Hematopoietic multipotent progenitor cell (in vitro differentiated cells): ENCODE measurements at places on chromosomes 5 and 9. TPM values are rescaled to one million over a fixed set of nuclear protein-coding genes. Genes with fewer than 3 reads are reported as not detected.

- no peak for DNase-seq
Observed at GRCh38 chr9:36492865-36493264, 79.8 kb upstream of the MELK start.

DNA sequence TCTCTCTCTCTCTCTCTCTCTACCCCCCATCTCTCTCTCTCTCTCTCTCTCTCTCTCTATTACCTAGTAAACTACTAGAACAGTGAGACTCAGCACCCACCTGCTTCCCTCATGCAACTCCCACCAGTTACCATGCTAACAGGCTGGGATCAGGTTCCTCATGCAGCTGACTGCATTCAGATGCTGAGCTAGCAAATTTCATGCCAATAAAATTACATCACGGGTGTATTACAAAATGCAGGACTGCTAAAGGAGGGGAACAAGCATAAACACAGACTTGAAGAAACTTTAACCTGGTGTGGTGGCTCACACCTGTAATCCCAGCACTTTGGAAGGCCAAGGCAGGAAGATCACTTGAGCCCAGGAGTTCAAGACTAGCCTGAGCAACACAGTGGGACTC is 76.0 kb downstream of the CEMIP2 start:
- DNase-seq = no peak

MSX2 gene
- 0.27 TPM for total RNA-seq

DNA sequence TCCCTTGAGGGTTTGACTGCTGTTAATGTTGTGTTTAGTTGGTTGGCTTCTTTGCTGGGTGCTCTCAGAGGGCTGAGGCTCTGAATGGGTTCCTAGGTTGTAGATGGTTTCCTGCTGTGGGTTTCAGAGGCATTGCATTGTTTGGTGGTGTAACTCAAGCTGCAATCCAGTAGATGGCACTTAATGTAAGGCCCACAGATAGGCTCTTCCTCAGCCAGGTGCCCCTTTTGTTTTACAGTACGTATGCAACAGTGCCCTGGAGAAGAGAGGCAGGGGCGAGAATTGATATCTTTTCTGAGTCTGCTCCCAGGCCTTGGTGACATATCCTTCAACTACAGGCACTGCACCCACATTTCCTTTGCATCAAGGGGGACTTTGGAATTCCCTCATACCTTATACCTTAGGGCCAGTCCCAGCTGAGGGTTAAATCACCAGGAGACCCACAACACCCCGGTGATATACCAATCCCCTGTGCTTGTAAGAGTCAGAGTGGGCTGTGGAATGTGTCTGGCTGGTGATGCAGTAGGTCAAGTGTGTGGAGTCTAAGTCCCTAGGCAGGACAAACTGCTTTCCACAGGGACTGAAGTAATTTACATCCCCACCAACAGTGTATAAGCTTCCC is 7.0 kb upstream of the UGT3A2 start:
- peak; percentile 32 for DNase-seq

DNA sequence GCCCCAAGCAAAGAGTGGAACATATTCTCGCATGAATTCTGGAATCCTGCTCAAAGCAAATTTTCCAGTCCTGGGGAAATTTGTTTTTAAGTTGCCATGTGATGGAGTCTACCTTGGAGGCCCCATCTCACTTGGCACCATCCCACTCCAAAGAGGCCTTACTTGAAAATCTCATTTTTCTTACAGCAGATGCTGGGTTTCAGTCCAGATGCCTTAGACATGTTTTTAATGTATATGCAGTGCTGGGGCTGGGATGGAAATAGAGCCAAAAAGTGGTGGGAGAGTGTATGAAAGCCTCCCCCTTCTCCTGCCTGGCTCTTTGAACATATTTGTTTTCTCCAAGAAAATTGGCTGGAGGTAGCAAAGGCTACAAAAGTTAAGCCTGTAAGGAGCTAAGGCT is 493.7 kb downstream of the ENC1 start:
- no peak for DNase-seq

GRCh38 chr9:15374825-15375224 is 47.9 kb upstream of the SNAPC3 start:
- DNase-seq = no peak

ADAMTS6 gene
- 1.9 TPM for total RNA-seq

DNA sequence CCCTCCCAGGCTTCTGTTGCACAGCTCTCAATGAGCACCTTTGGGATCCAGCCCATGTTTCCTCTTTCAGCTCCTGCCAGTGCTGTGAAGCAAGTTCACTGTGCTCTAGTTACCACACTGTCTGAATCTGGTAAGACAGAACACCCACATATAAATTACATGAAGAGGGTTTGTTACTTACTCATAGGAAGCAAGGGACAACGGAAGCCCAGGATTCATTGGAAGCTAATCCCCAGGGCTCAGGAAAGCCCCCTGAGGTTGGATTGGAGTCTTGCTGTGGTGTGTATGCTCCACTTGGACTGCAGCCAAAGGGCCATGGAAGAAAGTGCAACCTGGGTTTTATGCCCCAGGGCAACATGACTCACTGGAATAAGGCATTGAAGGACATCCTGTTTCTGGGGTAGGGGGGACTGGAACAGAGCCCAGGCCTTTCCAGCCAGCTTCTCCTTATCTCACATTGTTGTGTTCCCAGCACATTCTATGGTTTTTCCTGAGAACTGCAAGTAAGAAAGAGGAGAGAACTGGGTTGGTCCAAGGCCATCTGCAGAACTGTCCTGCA is 15.6 kb upstream of the CLK4 start:
- DNase-seq = no peak

SLC2A8 gene
- 14.5 TPM for total RNA-seq

GRCh38 chr9:128144239-128145181 is 4.7 kb upstream of the LCN2 start:
- DNase-seq = no peak

PCDHGA11 gene
- total RNA-seq = 1.3 TPM

LCN12 gene
- total RNA-seq = 0.54 TPM

DNA sequence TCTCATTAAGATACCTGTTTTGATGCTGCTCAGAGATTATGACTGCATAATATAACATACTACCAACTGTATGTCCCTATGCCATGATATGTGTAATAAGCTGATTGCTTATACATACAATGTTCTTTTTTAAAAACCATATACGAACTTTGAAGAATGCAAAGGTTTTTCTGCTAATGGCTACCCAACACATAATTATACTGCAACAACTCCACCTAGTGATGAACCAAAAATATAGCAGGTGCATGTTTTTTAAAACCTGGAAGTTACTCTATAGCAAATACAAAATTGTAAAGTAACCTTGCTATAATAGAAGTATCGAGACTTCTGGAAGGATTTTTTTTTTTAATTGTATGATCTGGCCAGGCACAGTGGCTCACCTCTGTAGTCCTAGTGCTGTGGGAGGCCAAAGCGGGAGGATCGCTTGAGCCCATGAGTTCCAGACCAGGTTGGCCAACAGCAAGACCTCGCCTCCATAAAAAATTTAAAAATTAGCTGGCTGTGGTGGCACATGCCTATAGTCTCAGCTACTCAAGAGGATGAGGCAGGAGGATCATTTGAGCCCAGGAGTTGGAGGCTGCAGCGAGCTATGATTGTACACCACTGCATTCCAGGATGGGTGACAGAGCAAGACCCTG is 49.1 kb downstream of the HOMER1 start:
- no peak for DNase-seq

DNA sequence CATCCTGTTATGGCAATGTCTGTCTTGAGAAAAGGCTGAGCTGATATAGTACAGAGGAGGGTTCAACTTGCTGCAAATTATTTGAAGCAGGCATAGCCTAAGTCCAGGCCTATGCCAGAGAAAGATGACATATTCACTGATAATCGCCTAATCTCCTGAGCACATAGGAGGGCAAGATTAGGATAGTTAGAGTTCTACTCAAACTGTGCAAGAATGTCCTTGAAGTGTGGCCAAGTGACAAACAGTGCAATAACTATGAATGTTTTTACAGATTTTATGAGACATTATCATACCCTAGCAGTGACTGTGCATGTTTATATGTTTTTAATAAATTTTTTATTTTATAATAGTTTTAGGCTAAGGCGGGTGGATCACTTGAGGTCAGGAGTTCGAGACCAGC is 96.2 kb downstream of the TSSK1B start:
- no peak for DNase-seq

DNA sequence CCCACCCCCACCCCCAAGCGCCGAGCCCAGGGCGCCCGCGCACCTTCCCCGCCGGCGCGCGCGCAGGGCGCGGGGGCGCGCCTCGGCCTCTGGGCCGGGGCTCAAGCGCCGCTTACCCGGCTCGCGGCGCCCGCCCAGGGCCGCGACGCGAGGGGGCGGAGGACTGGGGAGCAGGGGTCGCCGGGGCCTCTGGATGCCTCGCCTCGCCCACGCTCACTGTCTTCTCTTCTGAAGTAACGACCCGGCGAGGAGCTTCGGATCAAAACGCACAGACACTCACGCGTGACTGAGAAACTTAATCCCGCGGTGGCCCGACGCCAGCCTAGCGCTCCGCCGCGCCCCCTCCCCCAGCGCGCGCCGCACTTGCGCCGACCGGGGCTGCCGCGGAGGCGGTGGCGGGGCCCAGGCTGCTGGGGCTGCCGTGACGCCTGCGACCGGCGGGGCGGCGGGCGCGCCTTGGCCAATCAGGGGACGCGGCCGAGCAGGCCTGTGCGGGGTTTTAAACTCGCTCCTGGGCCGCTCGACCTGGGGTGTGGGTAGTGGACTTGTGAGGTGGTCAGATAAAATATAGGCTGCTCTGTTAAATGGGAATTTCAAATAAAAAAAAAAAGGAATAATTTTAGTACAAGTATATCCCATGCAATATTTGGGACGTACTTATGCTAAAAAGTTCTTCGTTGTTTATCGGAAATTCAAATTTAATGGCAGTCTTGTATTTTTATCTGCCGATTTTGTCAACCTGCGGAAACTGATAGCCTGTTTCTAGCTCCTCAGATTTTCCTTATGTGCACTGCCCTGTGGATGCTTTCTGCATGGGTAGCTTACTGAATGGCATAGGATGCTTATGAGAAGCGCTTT is at the start of gene MPDZ:
MPDZ (minus strand) TSS at position 409 of the 858 bp plus-strand sequence. CDS start 29,377 bp downstream, outside the sequence.
- DNase-seq = peak; percentile 72

- no peak for DNase-seq
Observed at GRCh38 chr9:14030375-14031059, 283.4 kb downstream of the NFIB start.

- no peak for DNase-seq
Observed at GRCh38 chr9:28834156-28834555, 1260.9 kb upstream of the C9orf72 start.

GRCh38 chr5:130034566-130035210 is 130.4 kb downstream of the CHSY3 start:
- no peak for DNase-seq

SLC6A7 gene
- total RNA-seq = under 0.01 TPM
